ENCODE measurements at places on chromosomes 4 and X.

DNA sequence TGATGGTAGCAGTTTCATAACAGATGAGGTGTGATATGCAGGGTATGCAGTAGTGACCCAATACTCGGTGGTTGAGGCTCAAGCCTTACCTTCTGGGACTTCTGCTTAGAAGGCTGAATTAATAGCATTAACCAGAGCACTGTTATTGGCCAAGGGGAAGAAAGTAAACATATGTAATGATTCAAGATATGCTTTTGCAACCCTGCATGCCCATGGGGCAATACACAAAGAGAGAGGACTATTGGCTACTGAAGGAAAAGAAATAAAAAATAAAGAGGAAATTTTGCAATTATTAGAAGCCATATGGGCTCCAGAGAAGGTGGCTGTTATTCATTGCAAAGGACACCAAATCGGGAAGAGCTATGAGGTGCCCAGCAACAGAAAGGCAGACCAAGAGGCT lies 8.7 kb downstream of the GAGE10 start:
- DNase-seq = no peak

DNA sequence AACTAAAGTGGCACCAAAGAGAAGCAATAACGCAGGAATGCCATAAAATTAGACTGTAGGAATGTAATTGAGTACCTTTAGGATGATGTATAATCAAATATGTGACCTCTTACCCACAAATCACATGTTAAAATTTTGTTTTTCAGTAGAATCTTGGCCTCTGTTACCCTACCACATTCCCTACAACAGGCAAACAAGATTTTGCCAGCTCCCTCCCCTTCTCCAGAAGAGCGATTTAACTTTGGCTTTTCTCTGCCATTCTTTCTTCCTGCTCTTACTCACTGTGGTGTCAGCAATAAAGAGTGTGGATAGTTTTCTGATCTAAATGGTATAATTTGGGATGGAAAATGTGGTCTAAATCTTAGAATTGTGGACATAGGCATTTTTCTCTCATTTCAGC lies 57.2 kb downstream of the TRIM2 start:
- no peak for DNase-seq

DNA sequence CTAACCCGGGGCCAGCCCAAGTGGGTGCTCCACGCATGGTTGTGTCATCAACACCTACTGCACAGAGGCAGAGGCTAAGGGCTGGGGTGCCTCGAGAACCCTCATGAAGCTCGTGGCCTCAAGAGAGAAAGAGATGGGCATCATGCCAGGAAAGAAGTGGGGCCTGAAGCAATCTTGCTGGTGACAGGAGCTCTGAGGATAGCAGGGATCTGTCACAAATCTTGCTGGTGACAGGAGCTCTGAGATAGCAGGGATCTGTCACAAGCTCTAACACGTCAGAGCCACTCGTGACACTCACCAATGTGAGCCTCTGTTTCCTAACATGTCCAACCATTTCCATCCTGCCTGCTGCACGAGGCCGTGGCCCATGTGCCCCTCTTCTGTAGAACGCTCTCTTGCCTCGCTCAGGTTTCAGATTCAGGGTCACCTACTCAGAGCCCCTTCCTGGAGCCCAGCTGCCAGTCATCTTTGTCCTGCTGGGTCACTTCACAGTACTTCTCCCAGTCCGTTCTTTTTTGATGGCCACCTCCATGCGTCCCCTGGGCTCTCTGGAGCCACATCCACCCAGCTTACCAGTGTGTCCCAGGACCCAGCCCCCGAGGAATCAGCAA lies 21.1 kb downstream of the PNMA6E start:
- no peak for DNase-seq

- no peak for DNase-seq
Measured at GRCh38 chrX:93594780-93595179, 78.6 kb downstream of the NAP1L3 start.

GRCh38 chrX:106718709-106719108 lies 7.8 kb upstream of the RNF128 start:
- DNase-seq = no peak

DNA sequence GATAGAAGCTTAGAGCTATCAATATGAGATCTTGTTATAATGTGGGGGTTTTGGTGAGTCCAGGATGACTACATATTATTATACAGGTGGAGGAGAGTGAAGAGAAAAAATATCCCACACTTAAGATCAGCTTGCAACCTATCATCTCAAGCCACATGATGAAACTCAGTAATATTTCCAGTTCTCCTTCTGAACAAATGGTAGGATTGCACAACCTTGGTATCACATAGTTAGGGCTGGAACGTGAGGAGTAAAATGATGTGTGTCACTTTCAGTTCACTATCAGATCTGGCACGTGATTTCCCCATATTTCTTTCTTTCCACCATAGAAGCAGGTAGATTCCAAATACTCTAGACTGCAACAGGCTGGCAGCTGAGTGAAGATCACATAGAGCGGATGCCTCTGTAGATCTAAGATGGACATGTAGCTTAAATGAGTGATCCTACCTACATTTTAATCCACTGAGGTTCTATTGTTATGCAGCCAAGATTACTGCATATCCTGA lies 150.6 kb upstream of the ANKRD50 start:
- DNase-seq = no peak
